Calu3 (cell line): ENCODE measurements at places on chromosomes 12 and 14. TPM values are rescaled to one million over a fixed set of nuclear protein-coding genes. Genes with fewer than 3 reads are reported as not detected.

DNA sequence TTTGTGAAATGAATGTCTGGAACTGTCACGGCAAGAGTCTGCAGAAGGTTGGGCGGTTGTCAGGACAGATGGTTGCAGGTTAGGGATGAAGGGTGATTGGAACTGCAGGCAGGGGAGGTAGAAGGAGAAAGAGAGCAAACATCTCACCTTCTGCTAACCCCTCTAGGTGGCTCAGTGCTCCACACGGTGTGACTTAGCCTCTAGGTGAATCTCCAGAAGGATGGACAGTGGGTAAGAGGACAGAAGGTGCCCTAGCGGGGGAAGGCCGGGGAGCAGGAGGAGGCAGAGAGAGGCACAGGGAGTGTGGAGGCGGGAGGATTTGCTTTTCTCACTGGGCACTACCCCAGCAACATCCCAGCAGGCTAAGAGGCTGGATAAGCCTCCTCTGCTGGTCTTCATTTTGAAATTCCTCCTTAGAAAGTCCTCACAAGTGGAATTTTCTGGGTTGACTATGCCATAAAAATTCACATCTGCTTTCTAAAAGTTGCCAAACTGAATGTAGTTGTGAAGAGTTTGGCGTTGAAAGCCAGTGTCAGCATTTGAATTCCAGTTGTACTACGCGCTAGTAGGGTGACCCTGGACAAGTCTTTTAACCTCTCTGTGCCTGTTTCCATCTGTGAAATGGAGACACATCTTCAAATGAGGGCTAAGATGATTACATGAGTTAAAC, 10.7 kb upstream of the GPR68 start:
- no peak overlapping the region for H3K27ac ChIP-seq
- DNase-seq, result no peak
- H3K36me3 ChIP-seq, result peaks cover 15% of the 10 kb centered on the region
- H3K4me3 ChIP-seq, result peak overlapping the region; percentile 62
- H3K4me1 ChIP-seq, result peaks cover 9% of the 10 kb centered on the region

DNA sequence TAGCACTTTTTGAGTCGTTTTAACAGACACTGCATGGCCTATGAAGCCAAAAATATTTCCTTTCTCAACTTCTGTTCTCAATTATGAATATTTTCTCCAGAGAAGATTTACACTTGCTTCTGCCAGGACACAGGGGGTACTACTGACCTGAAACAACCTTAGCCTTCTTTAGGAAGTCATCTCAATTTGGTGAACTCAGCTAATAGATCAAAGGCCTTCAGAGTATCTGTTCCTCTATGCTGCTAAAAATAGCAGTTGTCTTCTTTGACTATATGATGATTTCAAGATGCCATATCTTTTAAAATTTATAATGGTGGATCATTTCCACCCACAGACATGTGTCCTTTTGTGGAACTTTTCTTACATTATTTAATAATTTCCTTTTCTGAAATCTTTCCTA, 14.0 kb upstream of the NDUFA12 start:
- H3K4me1 ChIP-seq, result no peaks in the 10 kb centered on the region
- DNase-seq, result no peak
- H3K36me3 ChIP-seq, result peaks cover 4% of the 10 kb centered on the region
- no peak overlapping the region for H3K27ac ChIP-seq
- no peak overlapping the region for H3K4me3 ChIP-seq

DNA sequence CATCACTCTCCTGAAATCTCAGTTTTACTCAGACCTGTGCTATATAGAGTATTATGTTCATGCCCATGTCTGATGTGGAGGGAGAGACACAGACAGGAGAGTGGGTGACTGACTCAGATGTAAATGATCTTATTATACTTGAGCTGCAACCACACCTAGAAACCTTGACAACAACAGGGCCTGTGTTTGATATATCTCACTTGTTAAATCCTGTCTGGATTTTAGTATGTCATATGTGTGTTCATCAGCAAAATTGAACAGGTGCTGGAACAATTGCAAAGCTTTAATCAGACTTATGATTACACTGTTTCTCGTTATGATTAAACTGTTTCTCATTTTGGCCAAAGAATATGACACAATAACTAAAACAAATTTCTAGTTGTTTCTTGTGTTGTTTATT, 37.7 kb downstream of the DIP2B start:
- H3K27ac ChIP-seq, result peak overlapping the region; percentile 78
- peak; percentile 32 for DNase-seq
- no peaks in the 10 kb centered on the region for H3K27me3 ChIP-seq
- H3K4me1 ChIP-seq, result peaks cover 29% of the 10 kb centered on the region
- no peak overlapping the region for H3K4me3 ChIP-seq

- H3K27ac ChIP-seq, result no peak overlapping the region
- no peak for DNase-seq
- peaks cover 2% of the 10 kb centered on the region for H3K4me1 ChIP-seq
- no peaks in the 10 kb centered on the region for H3K27me3 ChIP-seq
- H3K36me3 ChIP-seq, result peaks cover 16% of the 10 kb centered on the region
Observed at GRCh38 chr14:32104803-32105202, 27.7 kb downstream of the ARHGAP5 start.

GRCh38 chr12:12947902-12948301, 4.1 kb downstream of the GPRC5D start:
- no peaks in the 10 kb centered on the region for H3K27me3 ChIP-seq
- H3K36me3 ChIP-seq, result peaks cover 7% of the 10 kb centered on the region
- no peak overlapping the region for H3K4me3 ChIP-seq
- DNase-seq, result no peak
- H3K27ac ChIP-seq, result no peak overlapping the region

DNA sequence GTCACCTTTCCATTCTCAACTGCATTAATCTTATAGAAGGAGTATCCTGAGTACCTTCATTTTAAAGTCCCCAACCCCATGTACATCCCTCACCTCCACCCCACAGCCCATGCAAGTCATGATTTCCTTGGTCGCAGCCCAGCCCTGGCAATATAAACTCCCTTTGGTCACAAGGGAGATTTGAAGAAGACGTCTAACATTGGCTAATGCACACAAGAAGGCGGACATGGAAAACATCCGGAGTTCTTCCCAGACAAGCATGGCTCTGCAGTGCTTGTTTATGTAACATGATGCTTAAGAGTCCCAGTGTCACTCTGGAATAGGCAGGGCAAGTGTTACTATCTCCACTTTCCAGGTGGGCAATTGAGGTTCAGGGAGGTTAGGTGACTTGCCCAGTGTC, 277.6 kb downstream of the DPF3 start:
- no peak for DNase-seq
- no peak overlapping the region for H3K27ac ChIP-seq
- H3K4me3 ChIP-seq, result no peak overlapping the region
- peaks cover 30% of the 10 kb centered on the region for H3K27me3 ChIP-seq
- H3K36me3 ChIP-seq, result peaks cover under 1% of the 10 kb centered on the region
- no peaks in the 10 kb centered on the region for H3K4me1 ChIP-seq

- H3K27me3 ChIP-seq, result no peaks in the 10 kb centered on the region
- no peak overlapping the region for H3K4me3 ChIP-seq
- no peak overlapping the region for H3K27ac ChIP-seq
- H3K36me3 ChIP-seq, result no peaks in the 10 kb centered on the region
Observed at GRCh38 chr14:44170556-44170955, 336.5 kb downstream of the FSCB start.

DNA sequence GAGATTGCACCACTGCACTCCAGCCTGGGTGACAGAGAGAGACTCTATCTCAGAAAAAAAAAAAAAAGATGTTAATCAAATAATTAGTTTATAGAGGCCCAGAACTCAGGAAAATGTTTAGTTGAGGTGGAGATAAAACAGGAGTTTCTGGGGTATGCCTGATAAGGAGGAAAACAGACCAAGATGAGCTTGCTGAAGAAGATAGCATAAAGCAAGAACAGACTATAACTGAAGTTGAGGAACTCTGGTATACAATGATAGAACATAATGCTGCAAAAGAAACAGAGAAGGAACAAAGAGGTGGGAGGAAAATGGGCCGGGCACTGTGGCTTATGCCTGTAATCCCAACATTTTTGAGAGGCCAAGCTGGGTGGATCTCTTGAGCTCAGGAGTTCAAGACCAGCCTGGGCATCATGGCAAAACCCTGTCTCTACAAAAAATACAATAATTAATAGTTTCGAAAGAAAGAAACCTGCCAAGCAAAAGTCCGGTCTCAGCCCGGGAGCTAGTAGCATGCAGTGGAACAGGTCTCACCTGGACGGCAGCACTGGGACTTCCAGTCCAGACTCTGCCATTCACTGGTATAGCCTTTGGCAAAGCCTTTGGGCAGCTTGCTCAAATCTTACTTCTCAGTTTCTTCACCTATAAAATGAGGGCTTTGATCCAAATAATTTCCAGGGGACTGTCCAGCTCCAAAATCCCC, 25.4 kb downstream of the SLC35E3 start:
- no peaks in the 10 kb centered on the region for H3K4me1 ChIP-seq
- H3K4me3 ChIP-seq, result no peak overlapping the region
- no peak overlapping the region for H3K27ac ChIP-seq
- no peaks in the 10 kb centered on the region for H3K36me3 ChIP-seq

DNA sequence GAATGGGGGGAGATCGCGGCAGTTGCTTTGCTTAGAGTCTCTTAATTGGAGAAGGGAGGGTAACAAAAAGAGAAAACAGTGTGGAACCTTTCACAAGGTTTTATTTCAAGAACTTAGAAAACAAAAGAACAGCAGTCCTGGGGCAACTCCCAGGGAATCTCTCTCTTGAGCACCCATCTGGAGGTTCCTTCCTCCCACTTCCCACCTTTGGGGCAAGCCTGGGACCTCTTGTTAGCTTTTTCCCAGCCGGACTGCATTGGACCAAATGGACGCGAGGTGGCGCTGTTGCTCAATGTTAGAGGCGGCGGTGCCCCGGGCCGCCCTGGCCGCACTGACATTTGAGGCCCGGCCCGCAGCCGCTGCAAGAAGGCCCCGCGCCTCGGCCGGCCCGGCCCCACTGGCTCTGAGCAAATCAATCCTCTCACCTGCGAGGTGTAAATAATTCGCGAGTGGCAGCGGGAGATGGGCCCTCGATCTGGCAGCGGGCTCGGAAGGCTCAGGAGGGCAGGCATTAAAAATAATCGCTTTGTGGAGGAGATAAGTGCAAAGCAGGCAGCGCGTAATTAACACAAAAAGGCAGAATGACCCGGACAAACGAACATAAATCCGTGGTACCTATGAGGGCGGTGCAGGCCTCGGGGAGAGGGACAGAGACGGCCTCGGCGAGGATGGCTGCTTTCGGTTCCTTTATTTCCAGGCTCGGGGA, 2.8 kb upstream of the HOXC8 start:
- H3K4me3 ChIP-seq, result peak overlapping the region; percentile 28
- peak; percentile 90 for DNase-seq
- peaks cover 100% of the 10 kb centered on the region for H3K27me3 ChIP-seq

- H3K36me3 ChIP-seq, result peaks cover 4% of the 10 kb centered on the region
- no peak overlapping the region for H3K27ac ChIP-seq
- no peak overlapping the region for H3K4me3 ChIP-seq
- H3K4me1 ChIP-seq, result peaks cover 25% of the 10 kb centered on the region
- DNase-seq, result no peak
- no peaks in the 10 kb centered on the region for H3K27me3 ChIP-seq
Observed at GRCh38 chr12:90939382-90939781, 15.6 kb downstream of the CCER1 start.

- DNase-seq, result no peak
- H3K27ac ChIP-seq, result no peak overlapping the region
- H3K4me3 ChIP-seq, result no peak overlapping the region
- no peaks in the 10 kb centered on the region for H3K4me1 ChIP-seq
- H3K36me3 ChIP-seq, result no peaks in the 10 kb centered on the region
Observed at GRCh38 chr12:121849211-121849610, 9.4 kb downstream of the HPD start.

- H3K36me3 ChIP-seq, result peaks cover 6% of the 10 kb centered on the region
- no peak overlapping the region for H3K4me3 ChIP-seq
- H3K27ac ChIP-seq, result peak overlapping the region; percentile 7
- DNase-seq, result no peak
Observed at GRCh38 chr12:69687390-69687789, 11.7 kb downstream of the BEST3 start.

DNA sequence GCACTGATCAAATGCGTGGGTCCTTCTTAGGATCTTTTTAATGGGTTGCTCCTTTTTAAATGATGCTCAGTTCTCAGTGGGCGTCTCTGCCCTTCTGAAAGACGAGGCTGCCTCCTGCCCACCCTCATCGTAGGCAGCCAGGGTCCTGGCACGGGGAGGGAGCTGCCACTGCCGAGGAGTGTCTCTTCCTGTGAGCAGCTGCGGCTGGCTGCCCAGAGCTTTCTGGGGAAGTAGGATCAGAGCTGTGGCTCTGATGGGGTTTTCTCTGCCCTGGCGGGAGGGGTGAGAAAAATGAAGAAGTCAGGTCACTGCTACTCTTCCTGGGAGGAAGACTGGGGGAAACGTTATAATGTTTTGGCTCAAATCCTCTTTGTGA, 31.1 kb upstream of the BEGAIN start:
- no peak overlapping the region for H3K4me3 ChIP-seq
- no peak overlapping the region for H3K27ac ChIP-seq
- no peaks in the 10 kb centered on the region for H3K36me3 ChIP-seq
- peaks cover 22% of the 10 kb centered on the region for H3K4me1 ChIP-seq
- no peak for DNase-seq
- H3K27me3 ChIP-seq, result peaks cover 70% of the 10 kb centered on the region

DNA sequence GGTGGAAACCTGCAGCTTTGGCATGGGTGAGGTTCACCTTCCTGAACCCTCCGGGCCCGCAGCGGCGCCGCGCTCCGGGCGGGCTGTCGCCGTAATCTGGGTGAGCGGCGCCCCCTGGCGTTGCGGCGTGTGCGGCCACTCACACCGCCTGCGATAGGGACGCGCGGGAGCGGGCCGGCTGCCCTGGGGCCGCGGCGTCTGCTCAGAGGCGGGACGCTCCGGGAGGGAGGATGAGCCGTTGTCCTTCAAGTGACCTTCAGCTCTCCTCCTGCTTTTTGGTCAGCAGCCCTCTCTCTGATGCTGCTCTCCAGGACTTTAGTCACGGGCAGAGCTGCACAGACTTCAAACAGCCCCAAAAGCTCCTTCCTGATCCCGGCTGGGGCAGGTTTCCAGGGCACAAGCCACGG, 211.7 kb upstream of the FKBP4 start:
- H3K27me3 ChIP-seq, result peaks cover 93% of the 10 kb centered on the region
- H3K36me3 ChIP-seq, result no peaks in the 10 kb centered on the region
- no peak overlapping the region for H3K27ac ChIP-seq
- H3K4me3 ChIP-seq, result no peak overlapping the region
- H3K4me1 ChIP-seq, result no peaks in the 10 kb centered on the region

GRCh38 chr12:106774808-106775524, 484 bp downstream of the RIC8B start:
- peak overlapping the region; percentile 97 for H3K27ac ChIP-seq
- no peaks in the 10 kb centered on the region for H3K27me3 ChIP-seq
- peaks cover 34% of the 10 kb centered on the region for H3K36me3 ChIP-seq
- peaks cover 45% of the 10 kb centered on the region for H3K4me1 ChIP-seq

GRCh38 chr14:94485944-94486841, 10.2 kb upstream of the SERPINA9 start:
- H3K4me3 ChIP-seq, result peak overlapping the region; percentile 6
- H3K27ac ChIP-seq, result no peak overlapping the region
- H3K4me1 ChIP-seq, result no peaks in the 10 kb centered on the region
- DNase-seq, result peak; percentile 72
- H3K27me3 ChIP-seq, result no peaks in the 10 kb centered on the region
- peaks cover 8% of the 10 kb centered on the region for H3K36me3 ChIP-seq

GRCh38 chr14:55436519-55436918, 3.9 kb downstream of the TBPL2 start:
- H3K4me3 ChIP-seq, result no peak overlapping the region
- no peak for DNase-seq
- H3K27me3 ChIP-seq, result no peaks in the 10 kb centered on the region
- no peaks in the 10 kb centered on the region for H3K36me3 ChIP-seq

CD69 gene
- 1.7 and 2.6 TPM in 2 replicates for total RNA-seq

SOAT2 gene
- total RNA-seq, result not detected in 2 replicates

FAM181A gene
- total RNA-seq, result not detected in 2 replicates

FOXG1 gene
- not detected in 2 replicates for total RNA-seq

HNF1A gene
- total RNA-seq, result 8.4 and 10.0 TPM in 2 replicates

KRT4 gene
- total RNA-seq, result not detected in 2 replicates

TMEM119 gene
- not detected in 2 replicates for total RNA-seq
